ENCODE measurements at places on chromosomes 2 and 18.

GRCh38 chr2:40283111-40283909, 168.6 kb downstream of the SLC8A1 start:
- DNase-seq = no peak

DNA sequence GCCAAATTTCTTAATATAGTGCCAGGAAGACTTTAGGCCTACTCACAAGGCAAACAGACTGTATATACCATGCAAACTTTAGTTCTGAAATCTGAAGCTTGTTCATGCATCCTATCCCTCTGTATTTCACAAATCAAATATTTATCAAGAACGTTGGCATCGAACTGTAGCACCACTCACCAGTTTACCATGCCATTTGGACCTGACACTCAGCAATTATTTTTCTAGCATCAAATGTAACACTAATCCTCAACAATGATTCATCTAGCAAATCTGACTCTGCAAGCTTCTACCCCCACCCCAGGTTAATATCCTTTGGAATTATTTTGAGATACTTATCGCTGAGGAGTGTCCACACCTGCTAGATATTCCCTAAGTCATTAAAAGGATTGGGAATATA, 1506.6 kb downstream of the LRP1B start:
- no peak for DNase-seq

- no peak for DNase-seq
These were observed 36.0 kb downstream of the ARHGEF4 start for GRCh38 chr2:130872741-130873125.

DNA sequence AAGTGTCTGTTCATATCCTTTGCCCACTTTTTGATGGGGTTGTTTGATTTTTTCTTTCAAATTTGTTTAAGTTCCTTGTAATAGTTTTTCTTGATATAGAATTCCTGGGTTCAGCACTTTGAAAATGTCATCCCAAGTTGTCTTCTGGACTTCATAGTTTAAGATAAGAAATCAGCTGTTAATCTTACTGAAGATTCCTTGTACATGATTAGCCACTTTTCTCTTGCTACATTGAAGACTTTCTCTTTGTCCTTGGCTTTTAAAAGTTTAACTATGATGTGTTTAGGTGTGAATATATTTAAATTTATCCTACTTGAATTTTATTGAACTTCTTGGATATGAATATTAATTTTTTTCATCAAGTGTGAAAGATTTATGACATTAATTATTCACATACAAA, 387.2 kb upstream of the CWC22 start:
- no peak for DNase-seq

DNA sequence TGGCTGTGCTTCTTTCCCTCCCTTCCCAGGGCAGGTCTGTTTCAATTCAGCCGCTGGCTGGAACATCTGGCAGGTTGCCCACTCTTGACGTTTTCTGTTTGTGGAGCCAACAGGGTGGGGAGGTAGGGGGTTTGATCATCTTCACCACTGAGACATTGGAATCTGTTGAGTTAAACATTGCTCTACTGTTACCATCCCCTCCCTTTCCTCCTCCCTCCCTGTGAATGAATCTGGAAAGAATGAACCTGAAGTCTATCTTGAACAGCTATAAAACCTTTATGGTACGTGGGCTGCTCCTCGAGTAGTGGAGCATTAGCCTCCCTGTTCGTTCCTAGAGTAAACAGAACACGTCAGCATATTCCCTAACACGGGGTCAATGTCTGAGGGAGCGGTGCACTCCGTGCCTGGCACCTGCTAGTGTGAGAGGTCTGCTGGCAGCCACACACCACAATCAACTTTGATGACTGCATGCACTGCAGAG, 249.9 kb upstream of the RBBP8 start:
- DNase-seq = no peak

GRCh38 chr2:100000915-100001707, 141.3 kb downstream of the AFF3 start:
- no peak for DNase-seq

DNA sequence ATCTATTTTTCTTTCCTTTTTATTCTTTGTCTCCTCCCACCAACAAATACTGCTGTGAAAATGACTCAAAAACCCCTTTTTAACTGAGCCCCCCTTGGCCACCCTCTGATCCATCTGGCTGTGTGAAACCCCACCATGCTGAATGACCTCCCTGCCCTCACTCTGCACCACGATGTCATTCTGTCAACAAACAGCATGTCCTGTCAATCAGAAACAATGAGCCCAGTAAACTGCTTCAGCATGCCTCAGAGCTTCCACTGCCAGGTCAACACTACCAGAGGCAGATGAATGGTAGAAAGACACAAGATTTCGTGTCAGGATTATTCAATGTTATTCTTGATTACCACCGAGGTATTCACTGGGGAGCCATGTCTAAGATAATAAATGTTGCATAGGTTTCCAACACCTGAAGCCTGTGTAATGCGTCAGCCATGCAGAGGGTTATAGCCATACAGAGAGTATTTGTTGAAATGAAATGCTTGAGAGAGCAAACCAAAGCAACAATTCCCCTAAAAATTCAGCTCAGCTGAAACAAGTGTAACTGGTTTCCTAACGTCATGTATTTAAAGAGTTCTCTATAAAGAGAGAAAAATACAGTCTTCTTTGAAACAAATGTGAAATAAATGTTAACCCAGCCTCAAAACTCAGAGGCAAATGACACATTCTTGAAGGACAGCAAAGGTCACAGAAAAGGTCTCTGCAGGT, 76.7 kb downstream of the LRP2 start:
- no peak for DNase-seq

- no peak for DNase-seq
These were observed 9.8 kb downstream of the SCN9A start for GRCh38 chr2:166365803-166366420.

DNA sequence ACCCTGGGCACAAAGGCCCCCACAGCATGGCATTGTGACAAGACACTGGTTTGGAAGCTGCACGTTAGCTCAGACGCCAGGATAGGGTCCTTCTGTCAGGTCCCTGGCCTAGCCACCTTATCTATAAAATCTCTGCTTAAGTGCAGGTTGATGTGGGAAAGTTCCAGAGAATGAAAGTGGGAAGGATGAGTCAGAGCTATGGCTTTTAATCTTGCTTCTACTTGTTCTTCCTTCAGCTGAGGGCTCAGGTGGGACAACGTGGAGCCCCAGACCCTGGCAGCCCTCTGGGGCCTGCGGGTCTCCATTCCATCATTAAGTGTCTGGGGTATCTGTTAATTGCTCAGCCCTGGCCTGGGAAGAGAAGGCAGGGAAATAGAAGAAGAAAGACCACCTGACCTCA, 64.5 kb downstream of the CELF4 start:
- DNase-seq = no peak

- peak; percentile 15 for DNase-seq
These were observed 182.7 kb upstream of the GLI2 start for GRCh38 chr2:120552800-120553481.

DNA sequence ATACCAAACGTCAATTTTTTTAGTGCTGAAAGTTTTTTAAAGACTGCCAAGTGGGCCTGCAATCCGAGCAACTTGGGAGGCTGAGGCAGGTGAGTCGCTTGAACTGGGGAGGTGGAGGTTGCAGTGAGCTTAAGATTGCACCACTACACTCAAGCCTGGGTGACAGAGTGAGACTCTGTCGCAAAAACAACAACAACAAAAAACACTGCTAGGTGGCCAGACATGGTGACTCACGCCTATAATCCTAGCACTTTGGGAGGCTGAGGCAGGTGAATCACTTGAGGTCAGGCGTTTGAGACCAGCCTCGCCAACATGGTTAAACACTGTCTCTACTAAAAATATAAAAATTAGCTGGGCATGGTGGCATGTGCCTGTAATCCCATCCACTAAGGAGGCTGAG, 202.8 kb upstream of the COPS8 start:
- DNase-seq = no peak
